ENCODE measurements at places on chromosomes 11 and 22.
A peak's percentile ranks its signal among the peaks of the same experiment; 100 is the strongest.

GRCh38 chr22:39574779-39575551 is 4.4 kb downstream of the CACNA1I start:
- DNase-seq: no peak

DNA sequence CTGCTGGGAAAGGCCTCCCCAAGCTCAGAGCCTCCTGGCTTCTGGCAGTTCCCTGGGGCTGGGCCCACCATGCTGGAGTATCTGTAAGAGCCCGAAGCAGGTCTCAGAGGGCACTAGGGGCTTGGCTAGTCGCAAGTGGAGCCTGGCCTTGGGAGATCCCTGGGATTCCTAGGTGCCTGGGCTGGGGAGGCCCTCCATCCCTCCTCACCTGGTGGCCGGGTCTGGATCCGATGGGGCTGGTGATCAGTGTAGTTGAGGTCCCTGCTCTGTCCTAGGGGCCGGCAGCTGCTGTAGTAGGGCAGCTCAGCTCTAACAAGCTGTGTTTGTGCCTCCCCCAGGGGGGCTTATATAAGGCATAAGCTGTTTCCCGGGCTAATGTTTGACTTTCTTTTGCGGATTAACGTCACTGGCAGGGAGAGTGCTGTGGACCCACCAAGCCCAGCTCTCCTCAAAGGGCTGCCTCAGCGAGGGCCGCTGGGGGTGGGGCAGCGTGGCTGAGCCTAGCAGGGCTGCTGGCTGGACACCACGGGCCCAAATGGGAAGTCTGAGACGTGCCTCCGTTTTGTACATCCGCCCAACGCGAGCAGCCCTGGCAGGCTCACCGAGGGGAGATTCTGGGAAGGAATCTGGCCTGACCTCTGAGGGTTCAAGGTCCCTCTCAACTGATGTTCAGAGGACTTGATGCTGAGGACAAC is at the start of gene SLC22A8:
Gene SLC22A8, minus strand, starts transcription at position 321 of the 695 bp plus-strand sequence. CDS start 883 bp downstream, outside the sequence.
- DNase-seq: no peak

GRCh38 chr11:59368238-59369022 is 9.7 kb downstream of the OR5AN1 start:
- DNase-seq: no peak

DNA sequence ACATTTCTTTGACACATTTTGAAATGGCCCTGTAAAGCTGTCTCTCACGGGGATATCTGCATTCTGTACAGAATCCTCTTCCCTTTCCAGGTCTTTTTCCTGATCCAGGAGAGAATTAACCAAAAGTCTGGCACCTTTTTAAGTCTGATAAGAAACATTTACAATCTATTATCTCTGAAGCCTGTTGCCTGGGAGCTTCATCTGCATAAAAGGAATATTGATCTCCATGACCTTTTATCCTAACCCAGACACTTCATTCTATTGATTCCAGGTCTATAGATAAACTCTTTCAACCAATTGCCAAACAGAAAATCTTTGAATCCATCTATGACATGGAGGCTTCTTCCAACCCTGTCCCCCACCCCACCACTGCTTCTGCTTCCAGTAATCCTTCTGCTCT is 33.7 kb upstream of the EI24 start:
- DNase-seq: no peak

DNA sequence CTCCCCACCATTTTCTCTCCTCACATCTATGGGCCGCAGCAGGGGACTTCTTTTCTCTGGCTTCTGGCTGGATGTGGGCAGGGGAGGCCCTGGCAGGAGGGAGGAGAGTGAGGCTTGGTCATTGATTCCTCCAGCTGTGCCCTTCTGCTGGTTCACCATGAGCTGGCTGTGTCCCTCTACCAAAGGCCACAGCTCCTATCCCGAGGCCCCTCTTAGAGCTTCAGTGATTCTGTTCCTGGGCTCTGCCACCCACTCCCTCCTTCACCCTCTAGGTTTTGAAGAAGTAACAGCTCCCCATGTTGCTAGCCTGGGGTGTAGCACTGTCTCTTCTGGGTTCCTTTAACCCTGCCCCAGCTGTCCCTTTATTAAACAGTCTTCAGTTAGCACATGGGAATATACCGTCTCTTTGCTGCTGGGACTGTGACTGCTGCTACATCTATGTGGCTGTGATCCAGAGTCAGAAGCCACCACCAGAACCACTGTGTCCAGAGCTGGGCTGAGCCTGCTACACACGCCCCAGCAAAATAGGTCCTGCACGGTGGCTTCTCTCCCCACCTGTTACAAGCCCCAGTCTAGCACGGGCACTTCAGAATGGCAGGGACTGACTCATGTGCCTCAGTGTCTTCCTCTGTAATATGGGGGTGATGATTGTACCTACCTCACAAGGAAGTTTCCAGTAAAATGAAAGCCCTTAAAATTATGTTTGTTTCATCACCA is 578 bp upstream of the PARVG start:
- DNase-seq: no peak

DNA sequence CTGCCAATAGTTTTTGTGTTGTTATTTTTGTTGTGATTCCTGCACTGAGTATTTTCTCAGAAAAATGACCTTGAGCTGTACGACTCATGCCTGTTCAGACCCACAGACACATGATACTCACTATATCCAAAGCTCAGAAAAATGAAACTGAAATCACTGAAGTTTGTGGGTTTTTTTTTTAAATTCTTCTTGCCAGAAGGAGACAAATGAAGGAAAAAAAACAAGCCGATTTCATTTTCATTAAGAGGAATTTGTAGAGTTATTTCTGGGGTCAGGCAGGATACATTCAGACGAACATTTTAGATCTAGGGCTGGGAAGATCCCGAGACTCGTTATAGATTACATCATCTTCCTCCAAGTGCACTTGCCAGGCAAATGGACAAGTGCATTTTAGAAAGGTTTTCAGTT is 60.4 kb downstream of the BMAL1 start:
- DNase-seq: no peak

- DNase-seq: no peak
These were observed 25.4 kb upstream of the MUC5B start for GRCh38 chr11:1197431-1197885.

GRCh38 chr11:19279451-19279850 is 38.7 kb upstream of the E2F8 start:
- DNase-seq: no peak

GRCh38 chr11:131662993-131663392 is 292.6 kb downstream of the NTM start:
- DNase-seq: no peak

DNA sequence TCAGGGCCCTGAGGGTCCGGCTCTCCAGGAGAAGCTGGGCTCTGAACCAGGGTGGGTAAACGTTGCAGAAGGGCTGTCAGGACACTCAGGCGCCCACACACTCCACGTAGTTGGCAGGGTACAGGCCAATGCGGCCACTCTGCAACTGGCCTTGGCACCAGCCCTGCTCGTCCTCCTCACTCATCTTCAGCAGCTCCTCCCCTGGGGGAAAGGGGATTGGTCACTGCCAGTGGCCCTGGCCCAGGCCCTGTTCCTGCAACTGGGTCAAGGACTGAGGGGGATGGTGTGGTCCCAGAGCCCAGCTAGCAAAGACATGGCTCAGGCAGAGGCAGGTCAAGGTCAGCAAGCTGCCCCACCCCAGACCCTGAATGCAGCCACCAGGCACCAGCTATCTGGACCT is 1.2 kb upstream of the ARFGAP2 start:
- DNase-seq: no peak

- no peak for DNase-seq
These were observed 26.3 kb downstream of the PRDM10 start for GRCh38 chr11:129976328-129976727.

DNA sequence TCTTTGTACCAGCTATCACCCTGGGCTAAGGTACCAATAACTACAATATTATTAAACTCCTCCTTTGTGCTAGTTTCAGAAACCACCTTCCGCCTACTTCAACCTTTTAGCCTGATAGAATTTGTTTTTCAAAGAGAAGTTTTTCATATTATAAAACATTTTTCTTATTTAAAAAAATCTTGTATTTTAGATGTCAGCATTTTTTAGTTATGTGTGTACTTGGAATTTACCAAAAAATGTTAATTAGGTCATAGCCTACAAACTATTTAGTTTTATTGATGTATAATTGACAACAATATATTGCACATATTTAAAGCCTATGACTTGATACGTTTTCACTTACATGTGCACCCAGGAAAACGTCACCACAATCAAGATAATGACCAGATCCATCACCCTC is 1097.6 kb downstream of the JRKL start:
- no peak for DNase-seq

DNA sequence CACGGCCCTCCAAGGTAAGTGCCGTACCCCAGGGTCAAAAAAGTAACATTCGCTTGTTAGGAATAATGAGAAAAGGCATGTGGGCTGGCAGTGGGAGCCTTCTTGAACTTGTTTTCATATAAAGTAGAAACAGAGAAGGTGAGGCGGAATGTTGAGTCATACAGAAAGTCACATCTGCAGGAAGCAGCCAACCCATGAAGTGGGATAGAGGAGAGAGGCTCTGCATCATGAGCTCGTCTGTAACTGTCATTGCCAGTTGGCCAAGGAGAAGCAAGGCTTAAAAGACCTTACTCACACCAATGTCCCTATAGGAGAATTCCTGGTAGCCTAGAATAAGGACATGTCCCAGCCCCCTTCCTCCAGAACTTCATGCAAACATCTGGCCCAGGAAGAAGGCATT is 253.3 kb downstream of the BUD13 start:
- no peak for DNase-seq

- DNase-seq: no peak
These were observed 196.4 kb upstream of the TENM4 start for GRCh38 chr11:79637219-79637618.

GRCh38 chr11:29336727-29337575 is 679.9 kb downstream of the KCNA4 start:
- DNase-seq: no peak

DNA sequence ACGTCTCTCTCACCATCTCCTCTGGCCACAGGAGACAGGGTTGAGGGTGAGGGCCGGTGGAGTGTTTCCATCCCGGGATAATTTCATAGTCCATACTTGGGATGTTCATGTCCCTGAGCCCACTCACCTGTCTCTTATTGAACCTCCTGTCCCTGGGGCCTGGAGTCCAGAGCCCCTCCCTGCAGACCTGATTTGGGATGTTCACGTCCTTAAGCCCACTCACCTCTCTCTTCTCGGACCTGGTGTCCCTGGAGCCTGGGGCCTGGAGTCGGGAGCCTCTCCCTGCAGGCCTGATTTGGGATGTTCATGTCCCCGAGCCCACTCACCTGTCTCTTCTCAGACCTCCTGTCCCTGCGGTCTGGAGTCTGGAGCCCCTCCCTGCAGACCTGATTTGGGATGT is 868.2 kb downstream of the BRD1 start:
- no peak for DNase-seq

- DNase-seq: no peak
These were observed 978 bp downstream of the LUZP2 start for GRCh38 chr11:24497831-24498230.

GRCh38 chr11:16587670-16588069 is 150.8 kb upstream of the C11orf58 start:
- no peak for DNase-seq

- DNase-seq: peak; percentile 42
These were observed 13.7 kb downstream of the NFRKB start for GRCh38 chr11:129881570-129882170.

DNA sequence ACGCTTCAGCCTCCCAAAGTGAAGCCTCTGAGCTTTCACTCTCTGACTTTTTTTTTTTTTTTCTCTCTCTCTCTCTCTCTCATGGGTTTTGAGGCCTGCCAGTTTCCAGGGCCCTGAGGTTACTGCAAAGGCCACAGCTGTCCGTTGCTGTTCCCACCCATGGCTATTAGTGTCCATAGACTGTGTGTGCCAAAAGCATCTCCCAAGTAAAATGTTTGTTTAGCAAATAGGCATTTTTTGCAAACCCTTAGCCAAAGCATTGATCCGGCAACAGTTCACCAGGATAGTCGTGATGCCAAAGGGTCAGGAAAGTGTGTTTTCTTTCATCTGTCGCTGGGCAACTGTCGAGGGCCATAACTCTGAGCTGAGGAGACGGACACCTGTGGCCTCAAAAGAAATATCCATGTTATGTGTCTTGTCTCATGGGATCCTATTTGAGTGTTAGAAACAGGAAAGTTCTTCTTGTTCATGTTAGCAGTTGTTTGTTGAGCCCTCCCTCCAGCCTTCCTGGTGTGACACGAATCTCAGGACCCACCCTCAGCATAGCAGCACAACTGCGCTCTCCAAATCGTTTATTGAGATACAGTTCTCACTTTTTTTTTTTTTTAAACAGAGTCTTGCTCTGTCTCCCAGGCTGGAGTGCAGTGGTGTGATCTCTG is 18.4 kb downstream of the FADS2 start:
- no peak for DNase-seq

DNA sequence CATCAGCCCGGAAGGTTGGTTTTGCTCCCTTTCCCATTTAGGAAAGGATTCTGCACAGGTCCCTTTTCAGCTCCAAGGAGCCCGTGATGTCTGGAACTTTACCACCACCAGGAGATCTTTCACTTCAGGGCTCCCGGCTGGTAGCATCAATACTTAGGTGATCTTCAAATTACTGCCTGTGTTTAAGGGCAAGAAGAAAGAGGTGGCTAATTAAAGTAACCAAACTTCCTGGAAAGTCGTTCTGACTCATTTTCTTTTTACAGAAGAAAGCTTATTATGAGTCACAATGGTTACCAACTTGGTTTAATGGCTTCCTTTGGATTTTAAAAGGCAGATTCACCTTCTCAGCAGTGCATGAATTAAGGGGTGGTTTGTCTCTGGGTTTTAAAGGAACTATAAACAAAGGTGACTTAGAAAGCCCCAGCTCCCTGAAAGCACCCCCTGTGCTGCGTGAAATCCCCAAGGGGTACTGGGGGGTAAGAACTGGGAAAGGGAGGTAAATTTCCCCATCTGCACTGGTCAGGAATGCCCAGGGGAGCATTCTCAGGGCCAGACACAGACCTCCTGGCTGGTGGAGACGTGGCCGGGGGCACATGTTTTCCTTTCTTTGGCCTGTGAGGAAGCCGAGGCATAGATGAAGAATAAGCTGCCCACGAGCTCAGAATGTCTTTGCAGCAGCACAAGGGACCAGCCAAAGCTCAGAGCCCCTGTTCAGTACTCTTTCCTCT is 8.8 kb downstream of the POU2F3 start:
- DNase-seq: no peak

DNA sequence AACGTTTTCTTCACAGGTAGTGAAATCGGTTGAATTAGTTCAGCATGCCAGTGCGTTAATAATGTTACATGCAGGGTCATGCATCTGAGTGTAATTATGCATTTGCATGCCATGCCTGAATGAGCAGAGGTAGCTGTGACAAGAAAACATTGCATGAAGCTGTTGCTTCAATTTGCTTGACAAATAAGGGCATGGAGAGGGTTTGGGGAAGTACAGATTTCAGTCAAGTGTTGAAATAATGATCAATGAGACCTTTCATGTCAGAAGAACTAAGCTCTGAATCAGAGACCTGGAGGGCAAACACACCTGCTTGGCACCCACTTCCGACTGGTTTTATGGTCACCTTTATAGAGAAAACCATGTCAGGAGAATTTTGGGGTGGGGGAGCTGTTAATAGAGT is 221.4 kb downstream of the DBX1 start:
- DNase-seq: no peak

All from stimulated activated CD4-positive, alpha-beta T cell treated with anti-CD3 and anti-CD28 coated beads, Interleukin-12 subunit alpha, Interleukin-12 subunit beta, amount 100 ng/mL, for 4 hours (primary cell).